ENCODE measurements at places on chromosomes 16 and 17.

DNA sequence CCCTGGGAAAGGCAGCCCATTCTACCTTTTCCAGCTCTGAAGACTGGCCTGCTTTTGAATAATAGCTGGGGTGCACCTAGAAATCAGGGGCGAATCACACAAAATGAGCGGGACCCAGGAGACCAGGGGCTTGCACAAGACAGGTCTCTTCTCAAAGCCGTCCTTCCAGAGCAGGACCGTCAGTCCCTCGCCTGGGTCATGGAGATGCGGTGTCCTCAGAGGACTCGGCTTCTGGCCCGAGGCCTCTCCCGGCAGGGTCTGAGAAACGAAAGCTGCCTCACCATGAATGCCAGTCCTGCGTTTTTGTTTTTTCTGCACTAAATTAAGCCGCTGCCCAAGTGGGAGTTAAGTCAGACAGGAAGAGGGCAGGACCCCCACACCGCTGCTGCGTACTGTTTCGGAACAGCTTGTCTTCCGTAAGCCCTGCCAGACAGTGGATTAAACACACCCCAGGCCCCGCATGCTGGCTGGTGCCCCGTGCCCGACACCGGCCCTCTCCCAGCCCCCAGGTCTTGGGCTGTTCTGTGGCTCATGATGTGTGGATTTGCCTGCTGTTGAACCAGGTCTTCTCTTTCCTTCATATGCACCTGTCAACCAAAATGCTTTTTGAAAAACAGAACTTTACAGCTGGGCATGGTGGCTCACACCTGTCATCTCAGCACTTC, 142.1 kb upstream of the RPH3AL start:
- no peak for DNase-seq

DNA sequence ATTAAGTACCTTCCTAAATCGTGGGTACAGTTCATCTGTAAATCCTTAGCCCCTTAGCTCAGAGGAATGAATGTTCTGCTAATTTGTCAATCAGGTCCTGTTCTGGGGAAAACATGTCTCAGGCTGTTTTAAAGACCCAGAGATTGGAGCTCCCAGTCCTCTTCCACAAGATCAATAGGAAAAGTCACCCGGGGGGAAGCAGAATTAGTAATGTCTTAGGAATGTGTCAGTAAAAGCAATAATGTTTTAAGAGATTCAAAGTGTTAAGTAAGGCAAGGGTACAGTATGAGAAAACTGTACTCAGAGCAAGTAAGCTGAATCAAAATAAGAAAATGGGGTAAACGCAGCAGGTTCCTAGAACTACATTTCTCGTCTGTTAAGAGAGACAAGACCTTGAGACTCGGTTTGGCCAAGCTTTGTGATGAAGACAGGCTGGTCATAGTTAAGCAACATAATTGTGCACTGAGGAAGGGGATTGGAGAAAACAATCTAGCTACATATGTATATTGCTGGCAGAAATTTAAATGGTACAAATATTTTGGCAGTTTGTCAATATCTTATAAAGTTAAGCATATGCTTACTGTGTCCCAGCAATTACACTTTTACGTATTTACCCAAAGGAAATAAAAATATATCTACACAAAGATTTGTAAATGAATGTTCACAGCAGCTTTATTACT, 192.9 kb upstream of the C17orf78 start:
- no peak for DNase-seq

GRCh38 chr16:63130942-63131341, 1094.7 kb upstream of the CDH8 start:
- no peak for DNase-seq

- DNase-seq, result no peak
Measured at GRCh38 chr17:31329221-31329620, 7.8 kb upstream of the EVI2A start.

- DNase-seq, result no peak
Measured at GRCh38 chr17:79864147-79864546, 24.9 kb upstream of the CBX4 start.

DNA sequence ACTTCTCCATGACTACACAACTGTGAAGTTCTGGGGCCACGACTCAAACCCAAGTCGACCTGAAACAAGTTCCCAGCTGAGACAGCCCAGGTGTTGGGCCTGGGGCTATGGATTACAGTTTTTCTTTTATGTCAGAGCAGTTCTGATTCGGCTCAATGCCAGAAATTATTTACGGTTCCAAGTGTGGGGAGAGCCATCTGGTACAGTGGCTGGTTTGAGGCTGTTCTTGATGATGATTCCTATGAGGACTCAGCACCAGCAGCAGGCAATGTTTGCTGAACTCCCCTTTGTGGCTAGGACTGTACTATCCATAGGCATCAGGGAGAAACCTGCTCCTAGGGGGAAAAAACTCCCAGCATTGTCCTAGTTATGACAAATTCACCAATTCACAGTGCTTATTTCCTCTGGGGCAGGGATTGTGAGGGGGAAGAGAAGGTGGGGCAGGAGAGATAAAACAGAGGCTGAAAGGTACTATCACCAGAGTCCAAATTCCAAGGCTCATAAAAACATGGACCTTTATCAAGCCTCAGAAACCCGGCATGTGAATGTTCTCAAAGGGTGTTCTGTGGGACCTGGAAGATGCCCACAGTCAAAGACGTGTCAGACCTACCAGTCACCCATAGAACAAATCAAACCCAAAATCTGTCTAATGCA, 18.2 kb upstream of the CMTM4 start:
- no peak for DNase-seq

DNA sequence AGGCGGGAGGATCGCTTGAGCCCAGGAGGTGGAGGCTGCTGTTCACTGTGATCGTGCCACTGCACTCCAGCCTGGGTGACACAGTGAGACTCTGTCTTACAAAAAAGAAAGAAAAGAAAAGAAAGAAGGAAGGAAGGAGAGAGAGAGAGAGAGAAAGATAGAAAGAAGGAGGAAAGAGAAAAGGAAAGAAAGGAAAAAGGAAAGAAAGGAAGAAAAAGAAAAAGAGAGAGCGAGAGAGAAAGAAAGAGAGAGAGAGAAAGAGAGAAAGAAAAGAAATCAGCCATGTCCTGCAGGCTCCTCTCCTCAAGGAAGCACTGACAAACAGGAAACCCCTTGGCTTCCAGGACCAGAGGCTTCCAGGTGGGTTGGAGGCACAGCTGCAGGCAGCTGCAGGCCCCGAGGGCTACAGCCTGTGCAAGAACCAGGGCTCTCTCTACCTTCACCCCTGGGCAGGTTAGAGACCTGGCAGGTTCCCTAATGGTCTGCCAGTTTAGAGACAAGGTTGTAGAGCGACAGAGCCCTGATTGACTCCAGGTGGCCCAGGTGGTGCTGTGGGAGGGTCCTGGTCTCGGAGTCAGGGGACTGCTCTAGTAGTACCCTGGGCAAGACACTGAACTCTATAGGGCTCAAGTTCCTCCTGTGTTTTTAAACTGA, 53.8 kb downstream of the PECAM1 start:
- DNase-seq, result no peak

DNA sequence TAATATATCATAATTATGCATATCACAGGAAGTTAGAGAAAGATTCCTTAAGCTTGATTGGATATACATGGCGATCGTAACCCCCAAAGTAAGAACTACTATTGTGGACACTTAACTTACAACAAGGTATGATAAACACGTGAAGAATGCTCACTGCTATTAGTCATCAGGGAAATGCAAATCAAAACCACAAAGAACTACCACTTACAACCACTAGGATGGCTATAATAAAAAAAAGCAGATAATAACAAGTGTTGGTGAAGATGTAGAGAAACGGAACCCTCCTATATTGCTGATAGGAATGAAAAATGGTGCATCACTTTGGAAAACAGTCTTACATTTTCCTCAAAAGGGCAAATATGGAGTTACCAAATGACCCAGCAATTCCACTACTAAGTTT, 265.9 kb downstream of the SLC39A11 start:
- DNase-seq, result no peak

DNA sequence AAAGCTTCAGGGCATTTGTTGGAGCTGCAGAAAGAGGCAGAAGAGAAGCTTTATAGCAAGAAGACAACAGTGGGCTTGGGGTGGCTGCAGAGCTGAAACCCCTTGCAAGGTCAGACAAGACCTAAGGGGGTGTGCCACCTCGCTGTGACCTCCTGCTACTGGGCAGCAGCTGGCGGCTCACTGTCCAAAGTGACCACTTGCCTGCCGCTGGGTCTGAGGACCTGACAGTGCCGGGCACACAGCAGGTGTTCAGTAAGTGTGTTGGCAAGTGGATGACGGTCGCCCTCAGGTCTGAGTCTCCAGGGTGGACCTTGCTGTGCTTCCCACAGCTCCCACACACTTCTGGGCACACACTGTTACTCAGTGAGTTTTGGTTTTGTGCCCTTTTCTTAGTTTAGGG, 336.5 kb downstream of the C16orf95 start:
- DNase-seq, result no peak

- no peak for DNase-seq
Measured at GRCh38 chr16:49725651-49726050, 130.3 kb downstream of the ZNF423 start.

- no peak for DNase-seq
Measured at GRCh38 chr17:1713160-1713877, 3.1 kb upstream of the TLCD2 start.

DNA sequence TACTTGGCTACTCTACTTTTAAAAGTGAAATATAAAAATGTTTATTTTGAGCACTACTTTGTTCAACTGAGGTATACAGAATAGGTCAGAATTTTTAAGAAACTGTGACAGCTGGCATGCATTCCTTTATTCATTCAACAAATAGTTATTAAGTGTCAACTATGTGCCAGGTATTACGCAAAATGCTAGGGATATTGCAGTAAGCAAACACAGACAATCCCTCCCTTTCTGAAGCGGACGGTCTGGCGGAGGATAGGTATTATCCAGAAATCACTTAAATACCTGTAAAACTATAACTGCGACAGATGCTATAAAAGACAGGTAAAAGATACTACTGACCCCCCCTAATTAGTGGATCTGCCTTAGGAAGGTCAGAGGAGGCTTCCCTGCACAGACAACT, 26.1 kb downstream of the METTL16 start:
- DNase-seq, result no peak

DNA sequence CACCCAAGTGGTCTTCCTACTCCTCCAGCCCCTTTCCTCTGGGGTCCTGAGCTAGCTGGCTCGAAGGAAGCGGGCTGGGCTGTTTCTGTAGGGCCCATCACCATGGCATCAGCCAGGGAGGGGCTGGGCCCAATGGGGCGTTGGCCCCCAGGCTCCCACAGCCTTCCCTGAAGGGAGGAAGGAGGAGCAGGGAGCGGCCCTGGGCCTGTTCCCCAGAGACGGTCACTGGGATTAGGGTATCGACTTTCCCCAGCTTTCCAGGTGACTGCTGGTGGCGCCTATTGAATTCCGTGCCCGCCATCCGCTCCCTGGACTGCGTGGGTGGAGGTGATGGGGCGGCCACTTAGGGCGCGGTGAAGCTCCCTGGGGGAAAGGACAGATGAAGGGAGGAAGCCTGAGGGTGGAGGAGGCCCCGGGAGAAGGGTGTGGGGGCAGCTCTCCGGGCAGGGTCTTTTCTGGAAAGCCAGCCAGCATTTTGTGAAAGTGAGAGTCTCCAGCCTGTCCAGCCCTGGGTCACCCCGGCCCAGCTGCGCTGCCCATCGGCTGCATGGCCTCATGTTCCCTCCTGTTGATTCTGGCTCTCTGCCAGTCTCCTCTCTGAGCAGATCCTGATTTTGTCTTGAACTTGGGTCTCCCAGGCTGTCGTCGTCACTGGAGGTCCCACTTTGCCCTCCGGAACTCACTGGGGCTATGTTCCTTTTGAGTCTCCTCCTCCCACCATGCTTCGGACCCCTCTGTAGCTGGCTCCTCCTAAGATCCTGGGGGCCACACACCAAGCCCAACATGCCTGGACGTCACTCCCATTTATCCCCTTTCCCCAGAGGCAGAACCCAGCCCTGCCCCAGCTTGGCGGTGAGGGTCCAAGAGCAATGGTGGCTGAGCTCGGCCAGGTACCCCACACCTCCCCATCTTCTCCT, 9.8 kb downstream of the NHERF1 start:
- DNase-seq, result no peak
